CD8-positive, alpha-beta T cell (primary cell): ENCODE measurements at places on chromosomes 1 and 21.

- DNase-seq: no peak
Measured at GRCh38 chr1:13462682-13463081, 51.1 kb downstream of the LRRC38 start.

- no peak for DNase-seq
Measured at GRCh38 chr1:67441739-67442281, 11.6 kb upstream of the SERBP1 start.

DNA sequence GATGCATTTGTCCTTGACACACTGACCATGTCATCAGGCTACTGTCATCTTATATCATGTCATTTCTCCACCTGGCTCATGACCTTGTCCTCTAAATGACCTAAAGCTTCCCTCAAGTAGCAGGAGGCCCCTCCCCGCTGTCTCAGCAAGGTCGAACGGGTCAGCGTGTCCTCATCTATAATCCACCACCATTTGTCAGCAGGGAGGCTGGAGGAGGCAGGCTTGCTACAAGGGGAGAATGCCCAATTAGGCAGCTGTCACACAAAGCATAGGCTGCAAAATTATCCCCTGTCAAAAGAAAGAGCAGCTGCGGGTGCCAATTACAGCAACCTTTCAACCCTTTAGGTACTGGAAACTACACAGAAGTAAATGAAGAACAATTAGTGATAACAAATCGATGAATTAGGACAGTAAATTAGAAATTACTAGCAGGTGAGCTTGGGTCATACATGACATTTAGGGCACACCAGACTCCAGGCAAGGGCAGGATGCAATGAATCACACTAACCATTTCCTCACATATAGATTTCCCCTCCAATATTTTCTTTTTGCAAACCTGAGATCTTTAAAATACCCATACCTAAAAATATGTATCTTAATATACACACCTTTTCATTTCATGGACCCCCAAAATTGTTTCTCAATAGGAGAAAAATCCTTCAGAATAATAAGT lies 61.2 kb downstream of the NRIP1 start:
- no peak for DNase-seq

GRCh38 chr1:202283991-202284390 lies 57.7 kb downstream of the UBE2T start:
- no peak for DNase-seq

GRCh38 chr1:240794046-240794843 lies 182.3 kb upstream of the GREM2 start:
- no peak for DNase-seq

DNA sequence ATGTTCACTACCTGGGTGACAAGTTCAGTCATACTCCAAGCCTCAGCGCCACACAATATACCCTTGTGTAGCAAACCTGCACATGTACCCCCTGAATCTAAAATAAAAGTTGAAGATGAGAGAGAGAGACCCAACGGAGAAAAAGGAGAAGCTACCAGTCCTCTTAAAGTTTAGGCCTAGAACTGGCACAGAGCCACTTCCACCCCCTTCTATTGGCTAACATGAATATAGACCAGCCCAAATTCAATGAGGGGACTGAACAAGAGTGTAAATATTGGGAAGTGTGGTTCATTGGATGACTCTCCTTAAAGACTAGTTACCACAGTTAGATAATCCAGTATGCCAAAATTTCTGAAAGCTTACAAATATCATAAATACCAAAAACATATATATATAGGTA lies 139.9 kb upstream of the ATP1B1 start:
- no peak for DNase-seq

DNA sequence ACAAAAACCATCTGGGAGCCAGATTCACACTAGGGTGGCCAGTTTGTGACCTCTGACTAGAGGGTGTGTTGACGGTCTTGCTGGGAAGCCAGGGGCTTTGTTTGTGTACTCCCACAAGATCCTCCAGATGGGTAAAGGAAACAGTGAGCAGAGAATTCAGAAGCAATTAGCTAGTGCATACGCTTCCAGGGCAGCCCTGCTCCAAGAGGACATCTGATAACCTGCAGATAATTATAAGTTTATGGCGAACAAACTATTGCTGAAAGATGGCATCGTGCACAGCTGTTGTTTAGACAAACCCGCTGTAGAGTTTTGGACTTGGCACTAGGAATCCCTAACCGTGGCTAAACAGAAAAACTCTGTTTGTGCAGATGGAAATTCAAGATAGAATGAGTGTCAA lies 326.4 kb downstream of the TGFB2 start:
- DNase-seq: no peak

DNA sequence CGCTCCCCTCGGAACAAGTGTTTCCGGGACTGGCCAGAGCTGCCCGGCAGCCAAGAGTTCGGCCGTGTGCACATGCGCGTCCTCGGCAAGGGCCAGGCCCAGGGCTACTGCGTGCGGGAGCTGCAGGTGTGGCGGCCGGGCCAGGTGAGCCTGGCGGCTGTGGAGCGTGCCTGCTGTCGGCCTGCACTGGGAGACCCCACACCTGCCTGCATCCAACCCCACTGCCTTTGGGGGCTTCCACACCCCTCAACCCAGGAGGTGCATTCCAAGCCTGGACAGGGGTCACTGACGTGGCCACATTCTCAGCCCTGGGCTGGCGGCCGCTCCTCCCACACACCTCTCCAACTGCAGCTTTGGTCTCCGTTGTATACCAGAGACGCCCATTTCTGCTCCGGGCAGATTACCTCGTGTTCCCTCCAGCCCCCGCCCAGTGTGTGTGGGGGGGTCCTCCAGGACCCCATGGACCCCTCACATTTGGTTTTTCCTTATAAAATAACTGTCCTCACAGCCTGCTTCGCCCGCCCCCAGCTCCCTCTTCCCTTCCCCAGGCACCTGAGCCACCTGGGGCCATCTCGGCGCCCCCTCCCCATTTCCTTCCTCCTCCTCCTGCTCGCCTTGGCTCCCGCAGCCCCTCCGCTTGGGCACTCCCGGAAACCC lies 6.1 kb downstream of the RNF223 start:
- DNase-seq: no peak
